ENCODE measurements at places on chromosomes 4 and X.

DNA sequence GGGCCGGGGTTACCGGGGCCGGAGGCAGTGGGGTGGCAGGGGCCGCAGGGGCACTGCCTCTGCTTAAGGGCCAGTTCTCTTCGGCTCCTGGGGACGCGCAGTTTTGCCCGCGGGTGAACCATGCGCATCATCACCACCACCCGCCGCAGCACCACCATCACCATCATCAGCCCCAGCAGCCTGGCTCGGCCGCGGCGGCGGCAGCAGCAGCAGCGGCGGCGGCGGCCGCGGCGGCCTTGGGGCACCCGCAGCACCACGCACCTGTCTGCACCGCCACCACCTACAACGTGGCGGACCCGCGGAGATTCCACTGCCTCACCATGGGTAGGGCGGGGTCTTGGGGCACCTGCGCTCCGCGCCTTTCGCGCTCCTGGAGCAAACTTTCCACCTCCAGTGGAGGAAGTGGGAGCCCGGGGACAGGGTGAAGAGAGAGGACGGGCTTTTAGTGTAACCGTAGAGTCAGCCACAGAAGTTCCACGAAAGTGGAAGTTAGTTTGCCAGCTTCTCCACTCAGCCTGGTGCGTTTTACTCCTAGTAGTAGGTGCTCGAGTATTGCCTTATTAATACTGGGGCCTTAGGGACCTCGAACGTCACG is 729 bp downstream of the GSX2 start:
- no peak for DNase-seq

GRCh38 chrX:153640045-153640686 is 6.8 kb upstream of the DUSP9 start:
- no peak for DNase-seq

GRCh38 chr4:100306018-100306417 is 115.8 kb upstream of the DDIT4L start:
- DNase-seq, result no peak

- DNase-seq, result no peak
Measured at GRCh38 chr4:106329041-106329618, 12.8 kb downstream of the AIMP1 start.

Data from stimulated activated CD4-positive, alpha-beta T cell treated with anti-CD3 and anti-CD28 coated beads, Interleukin-1b, Interleukin-23, amount 100 ng/mL, for 1 hour (primary cell).